Transverse colon (tissue), 4 donors: ENCODE measurements at places on chromosomes 3 and 15. TPM values are rescaled to one million over a fixed set of nuclear protein-coding genes. Genes with fewer than 3 reads are reported as not detected.

DNA sequence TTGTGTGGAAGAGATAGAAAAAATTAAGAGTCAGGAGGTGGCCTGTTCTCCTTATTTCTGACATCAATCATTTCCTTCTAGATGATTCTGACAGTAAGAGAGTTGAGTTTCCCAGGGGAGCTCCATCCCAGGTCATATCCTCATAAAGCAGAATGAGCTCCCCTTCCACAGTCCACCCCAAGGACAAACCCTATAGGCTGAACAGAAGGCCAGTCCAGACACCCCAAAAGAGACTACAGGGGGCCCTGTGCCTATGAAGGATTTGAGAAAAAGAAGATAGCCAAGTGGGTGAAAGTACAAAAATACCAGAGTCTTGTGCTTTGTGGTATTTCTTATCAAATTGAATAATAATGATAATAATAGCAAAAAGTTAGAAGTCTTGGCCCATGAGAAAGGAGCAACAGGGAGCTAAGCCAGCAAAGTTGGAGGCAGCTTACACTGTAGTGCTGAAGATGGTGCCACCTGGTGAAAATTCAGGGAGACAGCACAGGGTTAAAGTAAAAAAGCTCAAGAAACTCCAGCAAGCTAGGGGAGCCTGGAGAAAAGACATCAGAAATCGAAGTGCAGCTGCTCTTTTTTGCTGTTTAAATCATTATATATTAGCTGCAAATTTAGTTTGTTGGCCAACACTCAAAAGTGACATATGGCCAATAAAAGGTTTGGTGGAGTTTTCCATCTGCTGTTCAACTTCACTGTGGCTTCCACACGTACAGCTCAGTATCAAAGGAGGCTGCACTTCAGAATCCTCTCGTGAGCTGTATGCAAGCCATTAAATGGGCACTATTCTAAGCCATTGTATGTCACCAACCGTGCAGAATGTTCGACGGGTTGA, 35.8 kb upstream of the SLC24A5 start:
- H3K27me3 ChIP-seq = no peaks in the 10 kb centered on the region
- no peak for DNase-seq
- no peaks in the 10 kb centered on the region for H3K4me1 ChIP-seq
- no peaks in the 10 kb centered on the region for H3K36me3 ChIP-seq

DNA sequence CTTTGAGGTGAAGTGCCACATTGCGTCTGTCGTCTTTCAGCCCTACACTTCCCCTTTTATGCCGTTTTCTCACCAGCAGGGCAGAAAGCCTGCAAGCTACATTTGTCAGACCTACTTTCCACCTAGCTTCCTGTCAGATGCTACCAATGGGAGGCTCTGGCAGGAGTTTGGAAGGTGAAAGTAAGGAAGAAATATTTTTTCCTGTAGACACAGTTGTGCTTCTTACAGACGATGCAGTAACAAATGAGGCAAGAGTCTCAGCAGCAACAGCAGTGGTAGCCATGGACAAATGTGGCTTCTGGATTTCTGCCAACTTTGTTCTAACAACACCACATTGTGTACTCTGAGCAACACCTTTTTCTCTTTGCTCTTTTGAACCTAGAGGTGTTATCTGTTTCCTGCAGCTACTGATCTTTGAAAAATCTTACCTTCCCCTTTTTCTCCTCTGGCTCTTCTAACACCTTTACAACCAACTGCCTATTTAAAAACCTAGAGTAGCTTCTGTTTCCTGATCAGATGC, 70.6 kb upstream of the STT3B start:
- no peak overlapping the region for H3K4me3 ChIP-seq
- H3K27me3 ChIP-seq = no peaks in the 10 kb centered on the region
- no peaks in the 10 kb centered on the region for H3K36me3 ChIP-seq
- H3K4me1 ChIP-seq = peaks cover 16% of the 10 kb centered on the region
- H3K27ac ChIP-seq = peak overlapping the region; percentile 62

Gene PROK2
- not detected for total RNA-seq

DNA sequence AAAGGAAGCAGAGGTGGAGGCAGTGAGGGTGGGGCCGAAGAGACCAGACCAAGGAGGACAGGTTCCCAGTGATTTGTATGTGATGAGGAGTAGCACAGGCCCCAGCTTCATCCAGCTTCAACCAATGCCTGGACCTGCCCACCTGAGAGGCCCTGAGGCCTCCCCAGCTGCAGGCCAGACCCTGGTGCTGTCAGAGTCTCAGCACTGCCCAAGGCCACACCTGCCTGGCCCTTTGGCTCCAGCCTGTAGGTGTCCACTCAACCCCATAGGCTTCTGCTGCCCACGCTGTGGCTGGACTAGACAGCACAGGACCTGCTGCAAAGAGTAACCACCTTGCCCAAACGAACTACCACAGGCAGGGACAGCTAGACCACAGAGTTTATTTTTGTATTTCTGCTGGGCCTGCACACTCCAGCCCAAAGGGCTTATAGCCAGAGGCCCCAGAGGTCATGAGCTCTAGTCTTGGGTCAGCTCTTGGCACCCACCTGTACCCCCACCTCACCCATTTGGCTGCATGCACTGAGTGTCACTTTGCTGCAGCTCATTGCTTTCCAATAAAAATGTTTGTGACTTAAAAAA, 81.9 kb upstream of the CDV3 start:
- no peaks in the 10 kb centered on the region for H3K4me1 ChIP-seq
- no peaks in the 10 kb centered on the region for H3K36me3 ChIP-seq
- H3K27ac ChIP-seq = peak overlapping the region; percentile 49
- no peak overlapping the region for H3K4me3 ChIP-seq
- DNase-seq = no peak
- H3K27me3 ChIP-seq = no peaks in the 10 kb centered on the region

Gene SLC22A13
- 0.32 TPM for total RNA-seq

Gene DAPK2
- 244 TPM for total RNA-seq

Gene RAB6B
- total RNA-seq = 2.2 TPM

GRCh38 chr3:192817053-192817452, 89.7 kb upstream of the FGF12 start:
- peaks cover 12% of the 10 kb centered on the region for H3K4me1 ChIP-seq
- H3K4me3 ChIP-seq = no peak overlapping the region
- H3K27ac ChIP-seq = no peak overlapping the region
- DNase-seq = no peak
- H3K27me3 ChIP-seq = no peaks in the 10 kb centered on the region

DNA sequence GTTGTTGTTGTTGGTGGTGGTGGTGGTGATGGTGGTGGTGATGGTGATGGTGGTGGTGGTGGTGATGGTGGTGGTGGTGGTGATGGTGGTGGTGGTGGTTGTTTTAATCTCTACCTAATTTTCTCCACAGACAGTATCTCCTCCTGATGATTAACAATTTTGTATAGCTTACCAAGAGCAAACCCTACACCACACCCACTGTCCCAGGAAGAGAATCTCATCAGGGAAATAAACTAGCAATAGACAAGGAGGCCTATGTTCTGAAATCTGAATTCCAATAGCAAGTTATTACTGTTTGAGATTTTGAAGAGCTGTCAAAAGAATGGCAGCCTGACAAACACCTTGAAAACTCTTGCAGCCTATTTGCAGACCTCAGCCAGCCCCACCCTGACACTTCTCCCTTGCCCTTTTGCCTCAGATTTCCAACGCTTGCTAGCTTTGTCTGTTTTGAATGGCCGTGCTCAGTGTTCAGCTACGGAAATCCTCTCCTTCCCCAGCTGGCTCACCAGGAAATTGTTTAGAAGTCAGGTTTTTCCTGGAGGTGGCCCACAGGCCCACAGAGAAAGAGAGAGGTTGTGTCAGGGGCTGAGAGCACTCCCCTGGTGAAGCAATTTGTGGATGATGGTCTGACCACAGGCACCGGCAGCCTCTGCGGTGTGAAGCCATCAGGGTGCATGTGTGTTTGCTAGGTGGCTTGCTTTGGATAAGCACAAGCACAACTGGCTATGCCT, 101.6 kb downstream of the MAGI1 start:
- no peaks in the 10 kb centered on the region for H3K4me1 ChIP-seq
- no peak for DNase-seq
- no peak overlapping the region for H3K4me3 ChIP-seq
- no peaks in the 10 kb centered on the region for H3K27me3 ChIP-seq
- H3K36me3 ChIP-seq = no peaks in the 10 kb centered on the region
- H3K27ac ChIP-seq = peak overlapping the region; percentile 70

GRCh38 chr3:151412989-151413388, 28.4 kb upstream of the P2RY12 start:
- no peak overlapping the region for H3K27ac ChIP-seq
- no peak for DNase-seq
- no peaks in the 10 kb centered on the region for H3K4me1 ChIP-seq
- no peaks in the 10 kb centered on the region for H3K27me3 ChIP-seq
- H3K4me3 ChIP-seq = no peak overlapping the region

DNA sequence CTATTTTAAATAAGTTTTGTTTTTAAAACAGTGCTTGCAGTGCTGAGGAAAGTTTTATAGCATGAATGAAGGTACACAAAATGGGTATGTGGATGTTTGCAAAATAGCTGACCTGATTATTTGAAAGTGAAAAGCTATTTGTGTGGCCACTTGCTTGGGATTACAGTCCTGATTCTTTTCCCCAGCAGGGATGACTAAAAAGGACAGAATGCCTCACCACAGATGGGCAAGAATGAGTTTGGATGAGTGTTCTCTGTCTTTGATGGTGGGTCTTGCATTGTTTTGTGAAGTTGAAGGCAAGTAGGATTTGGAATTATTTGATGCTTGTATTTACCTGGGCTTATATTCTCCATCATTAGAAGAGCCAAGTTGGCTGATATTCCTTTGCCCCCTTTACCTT, 48.8 kb upstream of the MEIS2 start:
- no peaks in the 10 kb centered on the region for H3K27me3 ChIP-seq
- no peak overlapping the region for H3K27ac ChIP-seq
- no peak overlapping the region for H3K4me3 ChIP-seq
- no peak for DNase-seq
- H3K4me1 ChIP-seq = no peaks in the 10 kb centered on the region

Gene VPS39
- 105 TPM for total RNA-seq

- H3K36me3 ChIP-seq = no peaks in the 10 kb centered on the region
- no peak overlapping the region for H3K4me3 ChIP-seq
- H3K27ac ChIP-seq = no peak overlapping the region
- DNase-seq = no peak
Observed at GRCh38 chr15:64586259-64586870, 126.0 kb downstream of the ZNF609 start.

DNA sequence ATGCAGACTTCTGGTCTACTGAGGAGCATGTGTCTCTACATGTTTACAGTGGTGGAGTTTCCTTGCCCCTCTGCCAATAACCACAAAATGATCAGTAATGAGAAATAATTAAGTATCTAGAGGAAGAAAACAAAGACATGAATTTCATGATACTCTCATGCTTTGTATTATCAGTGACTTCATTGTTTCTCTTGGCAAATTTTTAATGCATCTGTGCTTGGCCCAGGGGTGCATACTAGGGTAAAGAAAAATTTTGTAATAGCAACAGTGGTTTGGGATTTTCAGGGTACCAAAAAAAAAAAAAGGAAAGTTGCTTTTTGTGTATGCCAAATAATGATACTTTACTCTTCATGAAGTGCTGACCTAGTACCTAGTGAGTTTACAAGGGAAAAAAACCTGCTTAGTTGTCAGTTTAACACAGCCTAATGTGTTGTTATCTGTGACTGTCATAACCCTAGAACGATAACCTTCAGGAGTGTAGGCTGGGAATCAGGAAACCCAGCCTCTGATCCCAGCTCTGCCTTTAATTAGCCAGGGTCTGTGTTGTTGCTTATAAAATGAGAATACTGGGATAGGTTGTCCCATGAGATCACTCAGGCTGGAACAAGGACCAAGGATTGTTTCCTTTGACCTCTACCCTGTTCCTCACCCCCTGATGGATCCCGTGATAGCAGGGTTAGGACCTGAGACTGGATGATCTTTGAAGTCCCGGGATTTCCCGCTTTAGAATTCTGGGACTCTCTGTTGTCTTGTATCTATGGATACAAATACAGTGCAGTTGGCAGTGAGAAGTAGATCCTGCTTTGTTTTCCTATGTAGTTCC, 117.5 kb downstream of the CMSS1 start:
- H3K36me3 ChIP-seq = no peaks in the 10 kb centered on the region
- no peaks in the 10 kb centered on the region for H3K27me3 ChIP-seq
- H3K27ac ChIP-seq = no peak overlapping the region
- peaks cover 19% of the 10 kb centered on the region for H3K4me1 ChIP-seq
- no peak overlapping the region for H3K4me3 ChIP-seq

DNA sequence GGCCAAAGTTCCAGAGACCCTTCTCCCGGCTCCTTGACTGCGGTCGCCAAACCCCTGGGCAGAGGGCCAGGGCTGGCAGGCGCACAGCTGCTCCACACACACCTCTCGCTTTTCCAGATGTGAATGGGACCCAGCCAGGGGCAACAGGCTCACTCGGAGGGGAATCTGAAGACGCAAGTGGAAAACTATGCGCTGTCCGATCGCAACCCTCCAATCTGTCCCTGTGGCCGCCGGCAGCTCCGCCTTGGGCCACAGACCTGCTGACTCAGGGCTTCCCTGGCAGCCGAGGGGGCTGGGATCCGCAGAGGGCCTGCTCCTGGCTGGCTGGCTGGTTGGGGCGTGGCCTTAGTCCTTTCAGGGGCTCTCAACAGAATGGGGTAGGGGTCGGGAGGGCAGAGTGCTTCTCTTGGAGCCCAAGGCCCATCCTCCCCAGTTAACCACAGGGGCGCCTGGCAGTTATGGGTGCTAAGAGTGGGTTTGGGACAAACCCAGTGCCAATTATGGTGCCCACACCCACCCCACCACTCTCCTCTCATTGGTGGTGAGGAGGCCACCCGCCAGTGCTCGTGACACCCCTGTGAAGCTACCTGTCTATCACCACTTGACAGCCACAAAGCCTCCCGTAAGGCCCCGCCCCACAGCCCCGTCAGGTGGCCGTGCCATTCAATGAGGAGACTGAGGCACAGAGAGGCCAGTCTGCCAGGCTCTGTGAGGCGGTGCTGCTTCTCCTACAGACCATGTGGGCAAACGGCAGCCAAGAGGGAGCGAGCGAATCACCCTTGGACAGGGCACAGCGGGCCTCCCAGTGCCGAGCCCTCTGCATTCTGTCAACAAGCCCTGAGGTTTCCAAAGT, 53.8 kb downstream of the IQSEC1 start:
- H3K27ac ChIP-seq = peak overlapping the region; percentile 13
- no peak overlapping the region for H3K4me3 ChIP-seq
- DNase-seq = no peak
- no peaks in the 10 kb centered on the region for H3K36me3 ChIP-seq

Gene TMEM212
- not detected for total RNA-seq

Gene CHRNB4
- total RNA-seq = not detected

- DNase-seq = no peak
Observed at GRCh38 chr15:29379647-29380046, 110.0 kb upstream of the NSMCE3 start.

Gene ISLR
- 18.8 TPM for total RNA-seq

Gene SYNPR
- not detected for total RNA-seq

- H3K27ac ChIP-seq = peak overlapping the region; percentile 24
- H3K4me3 ChIP-seq = no peak overlapping the region
- peak; percentile 54 for DNase-seq
- no peaks in the 10 kb centered on the region for H3K36me3 ChIP-seq
Observed at GRCh38 chr3:16448639-16449070, 64.8 kb downstream of the RFTN1 start.
